Subcutaneous preadipocyte (primary cell): ENCODE measurements at places on chromosomes 1 and 21. TPM values are rescaled to one million over a fixed set of nuclear protein-coding genes. Genes with fewer than 3 reads are reported as not detected.

The PGLYRP4 gene
- not detected in 2 replicates for total RNA-seq

The LCK gene
- not detected in 2 replicates for total RNA-seq

The KISS1 gene
- total RNA-seq, result not detected in 2 replicates

The OLFM3 gene
- total RNA-seq, result not detected in 2 replicates

The BATF3 gene
- 3.1 and 4.0 TPM in 2 replicates for total RNA-seq

The RIMKLA gene
- total RNA-seq, result not detected in 2 replicates

The BTBD8 gene
- 2.9 and 3.5 TPM in 2 replicates for total RNA-seq

The COL11A1 gene
- total RNA-seq, result 0.20 and 0.37 TPM in 2 replicates

The GRIK3 gene
- total RNA-seq, result not detected in 2 replicates

The RHBG gene
- total RNA-seq, result not detected in 2 replicates

The PRAMEF18 gene
- total RNA-seq, result not detected in 2 replicates

The TOE1 gene
- 16.2 and 19.4 TPM in 2 replicates for total RNA-seq

The GABPB2 gene
- total RNA-seq, result 12.1 and 17.0 TPM in 2 replicates

The FAM167B gene
- 0.39 and 1.1 TPM in 2 replicates for total RNA-seq

The TDRD10 gene
- total RNA-seq, result not detected in 2 replicates

The TMIGD3 gene
- not detected in 2 replicates for total RNA-seq

The RRP15 gene
- 5.1 and 9.2 TPM in 2 replicates for total RNA-seq

The AADACL4 gene
- not detected in 2 replicates for total RNA-seq

The CYP2J2 gene
- total RNA-seq, result 0.20 and 0.37 TPM in 2 replicates

The S100B gene
- total RNA-seq, result not detected in 2 replicates

The KRTAP19-1 gene
- not detected in 2 replicates for total RNA-seq

The LCE3E gene
- total RNA-seq, result not detected in 2 replicates

The OR6N1 gene
- total RNA-seq, result not detected in 2 replicates

The ITLN2 gene
- not detected in 2 replicates for total RNA-seq

The PTPRU gene
- total RNA-seq, result 8.8 and 20.1 TPM in 2 replicates

The CAPN9 gene
- total RNA-seq, result not detected in 2 replicates

The EDARADD gene
- not detected in 2 replicates for total RNA-seq

The CFAP141 gene
- total RNA-seq, result not detected in 2 replicates

The RIMS3 gene
- total RNA-seq, result under 0.01 and 0.20 TPM in 2 replicates

The MPL gene
- total RNA-seq, result not detected in 2 replicates

The DDR2 gene
- total RNA-seq, result 181 and 196 TPM in 2 replicates

The DMBX1 gene
- total RNA-seq, result not detected in 2 replicates

The CR1 gene
- not detected in 2 replicates for total RNA-seq
